ENCODE measurements at places on chromosomes 1 and 21.

GRCh38 chr1:14561014-14561693, 37.3 kb upstream of the KAZN start:
- no peak for DNase-seq

- peak; percentile 20 for DNase-seq
Observed at GRCh38 chr1:226406401-226406881, 1.5 kb downstream of the PARP1 start.

DNA sequence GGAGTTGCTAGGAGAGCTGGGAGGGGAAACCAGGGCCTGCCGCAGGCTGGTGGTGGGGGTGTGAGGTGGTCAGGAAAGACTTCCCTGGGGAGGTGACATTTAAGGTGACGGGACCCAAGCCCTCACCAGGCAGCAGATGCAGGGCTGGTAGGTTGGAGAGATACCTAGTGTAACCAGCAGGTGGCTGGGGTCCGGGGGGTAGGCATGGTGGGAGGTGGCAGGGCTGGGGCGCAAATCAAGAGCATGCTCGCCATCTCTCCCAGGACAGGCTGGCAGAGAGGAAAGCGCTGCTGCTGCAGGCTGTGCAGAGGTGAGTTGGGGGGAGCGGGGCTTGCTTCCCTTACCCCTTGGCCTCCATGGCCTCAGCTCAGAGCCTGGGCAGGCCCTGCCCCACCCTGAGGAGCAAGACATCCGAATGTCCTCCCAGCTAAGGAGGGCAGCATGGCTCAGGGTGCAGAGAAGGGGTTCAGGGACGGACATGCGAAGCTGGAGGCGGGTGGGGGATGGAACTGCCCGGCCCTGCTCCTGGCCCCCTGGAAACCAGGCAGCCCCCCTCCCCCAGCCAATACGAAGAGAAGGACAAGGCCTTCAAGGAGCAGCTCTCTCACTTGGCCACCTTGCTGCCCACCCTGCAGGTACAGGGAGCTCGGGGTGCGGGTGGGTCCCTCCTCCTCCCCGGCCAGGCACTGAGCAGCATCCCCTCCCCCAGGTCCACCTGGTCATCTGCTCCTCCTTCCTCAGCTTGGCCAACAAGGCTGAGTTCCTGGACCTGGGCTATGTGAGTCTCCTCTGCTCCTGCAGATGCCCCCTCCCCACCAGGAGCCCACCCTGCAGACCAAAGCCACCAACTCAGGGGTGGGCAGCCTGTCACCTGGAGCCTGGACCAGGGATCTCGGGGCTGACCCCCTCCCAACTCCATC, 4.0 kb downstream of the RNF207 start:
- no peak for DNase-seq

GRCh38 chr21:41895643-41896493, 16.7 kb upstream of the PRDM15 start:
- DNase-seq: no peak

- DNase-seq: peak; percentile 10
Observed at GRCh38 chr1:174794861-174795260, 204.9 kb upstream of the CACYBP start.

- DNase-seq: peak; percentile 97
Observed at GRCh38 chr1:36963006-36963405, 71.3 kb downstream of the GRIK3 start.

DNA sequence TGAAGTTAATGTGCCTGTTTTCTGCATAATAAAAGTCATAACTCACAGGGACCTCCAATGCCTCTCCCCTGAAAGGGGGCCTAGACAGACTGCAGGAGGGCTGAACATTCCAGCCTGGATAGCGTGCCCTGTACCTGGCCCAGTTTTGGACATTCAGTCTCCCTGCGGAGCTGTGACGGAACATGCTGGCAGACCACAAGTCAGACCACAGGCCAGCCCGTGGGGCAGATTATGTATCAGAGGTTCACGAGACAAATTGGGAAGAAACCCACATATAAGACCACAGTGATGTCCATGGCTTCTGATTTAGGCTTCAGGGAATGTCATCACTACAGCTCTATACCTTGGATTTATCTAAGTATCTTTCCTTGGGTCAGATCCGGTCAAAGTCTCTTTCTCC, 151.5 kb upstream of the POU3F1 start:
- DNase-seq: no peak

DNA sequence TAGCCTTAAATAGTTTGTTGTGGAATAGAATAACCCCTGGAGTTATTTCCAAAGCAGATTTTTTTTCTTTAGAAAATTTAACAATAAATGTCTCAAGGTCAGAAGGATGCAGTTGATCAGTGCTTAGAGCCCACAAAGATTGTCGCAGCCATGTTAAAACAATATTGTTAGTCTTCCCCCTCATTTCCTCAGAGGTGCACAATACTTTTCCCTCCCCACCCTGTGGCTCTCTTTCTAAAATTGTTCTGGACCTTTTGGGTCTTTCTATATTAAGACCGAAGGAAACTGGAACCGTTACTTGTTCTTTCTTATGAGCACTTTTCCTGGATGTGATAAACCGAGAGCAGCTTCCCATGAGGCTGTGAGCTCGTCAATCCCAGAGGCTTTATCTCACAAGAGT, 333.7 kb downstream of the HLX start:
- no peak for DNase-seq

GRCh38 chr1:206573319-206573718, 38.9 kb downstream of the EIF2D start:
- no peak for DNase-seq

DNA sequence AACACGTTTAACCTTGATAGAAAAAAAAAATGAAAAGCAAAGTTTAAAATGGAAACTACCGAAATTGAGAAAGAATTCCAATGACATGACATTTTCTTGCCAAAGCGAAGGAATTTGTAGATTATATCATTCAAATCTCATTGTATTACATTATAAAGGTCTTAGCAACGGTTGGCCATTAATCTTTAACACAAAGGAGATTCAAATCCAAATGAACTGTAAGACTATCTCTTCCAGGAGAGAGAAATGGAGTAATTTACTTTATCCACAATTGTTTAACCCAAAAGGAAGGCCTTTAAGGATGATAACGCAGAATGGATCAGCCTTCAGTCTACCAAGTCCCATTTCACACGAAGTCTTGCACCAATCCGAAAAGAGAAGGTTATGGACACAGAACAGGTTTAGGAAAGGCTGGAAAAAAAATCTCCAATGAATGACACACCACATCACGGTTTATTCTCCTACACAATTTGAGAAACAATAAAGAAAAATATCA, 1.5 kb downstream of the ENAH start:
- no peak for DNase-seq

DNA sequence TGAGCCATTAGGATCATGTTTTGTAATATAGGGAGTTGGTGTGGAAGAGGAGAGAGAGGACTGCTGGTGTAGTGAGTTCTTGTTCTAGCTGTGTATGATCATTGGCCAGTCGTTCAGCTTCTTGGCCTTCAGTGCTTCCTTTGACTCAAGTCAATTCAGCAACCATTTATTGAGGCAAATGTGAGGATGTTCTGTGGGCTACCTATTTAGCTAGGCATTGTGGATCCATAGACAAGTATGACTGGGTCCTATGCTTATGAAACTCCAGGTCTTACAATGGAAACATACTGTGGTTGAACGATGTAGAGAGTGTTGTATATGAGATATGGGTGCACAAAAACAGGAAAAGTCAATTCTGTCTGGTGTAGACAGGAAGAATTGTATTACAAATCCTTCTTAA, 41.7 kb downstream of the NFIA start:
- DNase-seq: no peak

- DNase-seq: peak; percentile 89
Observed at GRCh38 chr1:232793944-232794343, 11.3 kb upstream of the MAP10 start.

GRCh38 chr21:24276204-24276603, 1331.1 kb downstream of the MRPL39 start:
- DNase-seq: no peak

Data from DMS79 (cell line).